Ovary (tissue), 10 donors: ENCODE measurements at places on chromosomes 7 and 10.
A peak's percentile ranks its signal among the peaks of the same experiment; 100 is the strongest.

DNA sequence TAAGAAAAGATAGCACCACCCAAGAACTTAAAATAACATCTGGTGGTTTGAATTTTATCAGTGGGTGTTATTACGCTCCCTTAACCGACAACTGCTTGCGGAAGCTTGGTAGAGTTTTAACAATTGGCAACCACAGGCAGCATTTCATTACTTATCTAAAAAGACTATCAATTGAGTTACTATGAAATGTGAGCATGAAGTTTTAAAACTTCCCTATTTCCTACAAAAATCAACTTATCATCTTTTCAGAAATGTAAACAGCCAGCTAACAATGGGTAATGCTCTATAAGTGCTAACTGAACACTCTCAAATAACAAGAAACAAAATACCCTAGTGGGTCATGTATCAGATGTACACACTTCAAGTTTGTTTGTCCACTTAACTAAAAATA, 68.8 kb downstream of the OSBPL3 start:
- no peak for DNase-seq

GRCh38 chr7:23710000-23710399, at the start of gene STK31:
Gene STK31 (plus strand): TSS chr7:23710219. CDS start chr7:23710286, 67 bp downstream.
- no peak for DNase-seq

- peak; percentile 75 for DNase-seq
These were observed 6.5 kb downstream of the VSIR start for GRCh38 chr10:71766717-71767419.

DNA sequence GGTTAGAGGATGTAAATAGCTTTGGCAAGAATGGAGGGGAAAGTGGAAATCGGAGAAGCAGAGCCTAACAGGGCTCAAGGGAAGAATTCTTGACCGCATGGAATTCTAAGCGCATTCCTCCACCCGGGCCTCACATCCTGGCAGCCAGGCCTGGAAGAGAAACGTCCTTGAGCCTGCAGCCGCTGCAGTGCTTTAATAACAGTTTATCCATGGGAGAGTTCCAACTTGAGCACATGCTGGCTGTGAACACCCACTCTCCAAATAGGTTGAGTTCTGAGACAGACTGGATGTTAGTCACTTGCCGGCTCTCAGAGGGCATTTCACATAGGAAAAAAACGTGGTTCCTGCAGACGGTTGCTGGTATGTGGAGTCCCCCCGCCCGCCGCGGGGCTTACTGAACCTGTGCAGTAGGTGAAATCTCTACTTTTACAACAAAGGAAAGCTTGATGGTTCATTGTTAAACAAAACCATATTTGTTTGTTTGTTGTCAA, 61.4 kb upstream of the STEAP1B start:
- peak; percentile 81 for DNase-seq

GRCh38 chr10:123559066-123559822, 106.9 kb upstream of the GPR26 start:
- peak; percentile 77 for DNase-seq

- DNase-seq = no peak
These were observed 284.9 kb upstream of the COBL start for GRCh38 chr7:51601461-51601860.

DNA sequence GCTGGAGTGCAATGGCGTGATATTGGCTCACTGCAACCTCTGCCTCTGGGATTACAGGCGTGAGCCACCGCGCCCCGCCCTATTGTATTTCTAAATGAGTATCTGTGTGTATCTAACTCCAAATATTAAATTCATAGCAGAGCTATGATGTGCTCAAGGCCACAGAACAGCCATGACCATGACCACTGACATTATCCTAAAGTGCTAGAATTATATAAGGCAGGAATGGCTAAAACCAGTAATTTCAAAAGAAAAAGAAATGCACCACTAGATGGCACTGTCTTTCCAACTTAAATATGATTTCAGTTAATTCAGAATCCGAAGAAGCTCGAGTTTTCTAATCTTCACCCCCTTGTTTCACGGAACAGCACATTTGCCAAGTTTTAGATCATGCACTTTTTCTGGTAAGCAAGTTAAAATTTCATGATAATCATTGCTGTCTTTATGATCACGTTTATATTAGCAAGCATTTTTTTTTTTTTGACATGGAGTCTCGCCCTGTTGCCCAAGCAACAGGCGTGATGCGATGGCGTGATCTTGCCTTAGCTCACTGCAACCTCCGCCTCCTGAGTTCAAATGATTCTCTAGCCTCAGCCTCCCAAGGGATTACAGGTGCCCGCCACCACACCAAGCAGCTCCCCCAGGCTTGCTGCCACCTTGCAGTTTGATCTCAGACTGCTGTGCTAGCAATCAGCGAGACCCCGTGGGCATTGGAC, 65.3 kb downstream of the OR13A1 start:
- DNase-seq = no peak
